Stomach (tissue), 19 donors: ENCODE measurements at places on chromosomes 11 and 22. TPM values are rescaled to one million over a fixed set of nuclear protein-coding genes. Genes with fewer than 3 reads are reported as not detected.

DNA sequence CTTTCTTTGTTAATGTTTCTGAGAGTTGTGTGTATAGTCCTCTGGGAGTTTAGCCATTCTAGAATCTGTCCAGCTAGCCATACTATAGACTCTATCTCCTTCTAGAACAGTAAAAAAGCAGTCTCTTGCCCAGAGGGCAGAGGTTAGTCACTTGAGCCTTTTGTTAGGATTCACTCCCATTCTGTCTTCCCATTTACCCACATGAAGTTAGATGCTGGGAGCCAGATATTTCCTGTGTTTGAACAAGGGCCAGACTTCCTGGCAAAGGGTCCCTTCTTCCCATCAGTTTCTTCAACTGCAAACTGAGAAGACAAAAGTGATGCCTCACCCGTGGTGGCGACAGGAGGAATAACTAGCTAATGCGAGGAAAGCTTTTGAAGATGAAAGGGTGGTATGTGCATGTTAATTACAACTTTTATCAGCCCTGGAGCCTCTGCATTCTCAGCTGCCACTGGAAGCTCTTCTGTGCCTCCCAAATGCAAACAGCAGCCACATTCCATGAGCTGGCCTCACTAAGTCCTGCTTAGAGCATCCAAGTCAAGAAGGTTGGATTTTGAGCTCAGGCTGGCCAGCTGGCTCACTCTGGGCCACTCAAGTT lies 12.8 kb downstream of the CD44 start:
- peak overlapping the region; percentile 38 for H3K27ac ChIP-seq
- peaks cover 25% of the 10 kb centered on the region for H3K4me1 ChIP-seq
- peaks cover 22% of the 10 kb centered on the region for H3K36me3 ChIP-seq
- no peak for DNase-seq
- no peaks in the 10 kb centered on the region for H3K27me3 ChIP-seq

DNA sequence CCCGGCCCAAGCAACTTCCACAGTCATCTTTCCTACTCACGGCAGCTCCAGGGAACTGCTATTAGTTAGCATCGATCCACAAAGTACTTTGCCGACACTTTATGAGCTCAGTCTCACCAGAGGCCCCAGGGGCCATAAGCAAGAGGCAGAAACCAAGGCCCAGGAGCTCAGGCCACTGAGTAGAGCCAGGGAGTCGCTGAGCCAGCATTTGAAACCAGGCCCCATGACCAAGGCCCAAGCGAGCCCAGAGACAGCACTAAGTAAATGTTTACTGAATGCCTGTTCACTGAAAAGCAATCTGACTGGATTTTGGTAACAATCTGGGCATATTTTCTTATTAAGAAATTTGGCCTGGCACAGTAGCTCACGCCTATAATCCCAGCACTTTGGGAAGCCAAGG lies 43.3 kb downstream of the ARRB1 start:
- no peak for DNase-seq
- peak overlapping the region; percentile 97 for H3K27ac ChIP-seq
- no peaks in the 10 kb centered on the region for H3K27me3 ChIP-seq
- no peak overlapping the region for H3K4me3 ChIP-seq
- peaks cover 90% of the 10 kb centered on the region for H3K4me1 ChIP-seq

GRCh38 chr11:130624971-130625544 lies 176.6 kb downstream of the ADAMTS15 start:
- H3K27ac ChIP-seq, result no peak overlapping the region
- H3K4me1 ChIP-seq, result no peaks in the 10 kb centered on the region
- no peaks in the 10 kb centered on the region for H3K36me3 ChIP-seq
- DNase-seq, result no peak

- H3K4me3 ChIP-seq, result no peak overlapping the region
- no peaks in the 10 kb centered on the region for H3K36me3 ChIP-seq
- H3K27ac ChIP-seq, result no peak overlapping the region
- no peaks in the 10 kb centered on the region for H3K27me3 ChIP-seq
- H3K4me1 ChIP-seq, result peaks cover 17% of the 10 kb centered on the region
- DNase-seq, result no peak
These were observed 102.9 kb downstream of the MED15 start for GRCh38 chr22:20610243-20610686.

The LRRC74B gene
- total RNA-seq, result not detected

The SLC15A3 gene
- 13.4 TPM for total RNA-seq
